ENCODE measurements at places on chromosomes 5 and 9.

DNA sequence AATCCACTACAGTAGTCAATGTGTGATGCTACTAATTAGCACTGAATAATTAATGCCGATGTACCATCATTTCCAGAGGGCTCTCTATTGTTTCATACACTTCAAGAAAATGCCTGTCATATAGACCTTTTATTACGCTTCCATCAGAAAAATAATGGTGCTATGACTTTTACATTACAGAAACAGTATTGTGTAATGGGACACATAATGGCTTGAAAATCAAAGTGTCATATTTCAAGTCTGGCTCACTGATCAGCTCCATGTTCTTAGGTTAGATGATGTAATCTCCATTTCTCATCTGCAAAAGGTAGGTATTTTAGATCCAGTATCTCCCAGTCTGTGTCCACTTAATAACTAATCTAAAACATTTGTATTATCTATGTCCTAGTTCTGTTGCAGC is 990.6 kb upstream of the TYRP1 start:
- DNase-seq, result no peak

DNA sequence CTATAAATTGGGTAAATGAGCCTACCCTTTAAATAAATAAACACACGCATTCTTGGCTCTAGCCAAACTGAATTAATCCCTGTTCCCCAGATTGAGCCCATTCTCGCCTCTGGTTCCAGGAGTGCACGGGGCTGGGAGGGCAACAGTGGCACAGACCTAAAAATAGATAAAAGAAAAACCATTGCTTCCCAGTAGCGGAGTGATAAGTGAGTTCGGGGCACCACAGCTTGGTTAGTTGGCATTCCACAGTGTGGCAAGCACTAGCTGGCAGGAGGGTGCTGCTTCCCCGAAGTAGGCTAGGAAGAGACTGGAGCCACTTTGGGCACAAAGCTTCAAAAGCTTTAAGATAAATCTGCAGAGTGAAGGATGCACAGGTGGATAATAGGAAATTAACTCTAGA is 322.2 kb upstream of the SGCD start:
- DNase-seq, result no peak

DNA sequence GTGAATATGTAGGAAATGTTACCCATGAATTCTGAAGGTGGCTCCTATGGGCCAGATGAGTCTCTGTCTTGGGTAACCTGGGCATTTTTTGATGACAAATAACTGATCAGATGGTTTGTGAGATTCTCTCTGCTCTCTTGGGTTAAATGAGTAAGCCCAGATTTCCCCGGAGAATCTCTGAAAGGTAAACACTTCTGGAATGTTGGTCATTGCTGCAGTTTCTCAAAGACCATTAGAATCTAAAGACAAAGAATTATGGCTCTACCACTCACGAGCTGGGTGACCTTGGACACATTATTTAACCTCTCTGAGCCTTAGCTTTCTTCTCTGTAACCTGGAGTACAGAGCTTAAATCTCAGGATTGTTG is 191.2 kb downstream of the DAB2IP start:
- no peak for DNase-seq

DNA sequence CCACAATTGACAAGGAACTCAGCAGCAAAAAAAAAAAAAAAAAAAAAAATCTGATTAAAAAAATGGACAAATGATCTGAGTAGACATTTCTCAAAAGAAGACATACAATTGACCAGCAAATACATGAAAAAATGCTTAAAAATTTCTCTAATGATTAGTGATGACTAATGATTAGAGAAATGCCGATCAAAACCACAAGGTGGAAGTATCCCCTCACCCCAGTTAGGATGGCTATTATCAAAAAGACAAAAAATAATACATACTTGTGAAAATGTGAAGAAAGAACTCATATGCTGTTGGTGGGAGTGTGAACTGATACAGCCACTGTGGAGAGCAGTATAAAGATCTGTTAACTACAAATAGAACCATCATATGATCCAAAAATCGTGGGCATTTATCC is 245.3 kb downstream of the OSTF1 start:
- no peak for DNase-seq

GRCh38 chr9:106927916-106928315 is 65.0 kb downstream of the ZNF462 start:
- no peak for DNase-seq

- DNase-seq, result no peak
These were observed 126.7 kb downstream of the DCP2 start for GRCh38 chr5:113103330-113103729.

DNA sequence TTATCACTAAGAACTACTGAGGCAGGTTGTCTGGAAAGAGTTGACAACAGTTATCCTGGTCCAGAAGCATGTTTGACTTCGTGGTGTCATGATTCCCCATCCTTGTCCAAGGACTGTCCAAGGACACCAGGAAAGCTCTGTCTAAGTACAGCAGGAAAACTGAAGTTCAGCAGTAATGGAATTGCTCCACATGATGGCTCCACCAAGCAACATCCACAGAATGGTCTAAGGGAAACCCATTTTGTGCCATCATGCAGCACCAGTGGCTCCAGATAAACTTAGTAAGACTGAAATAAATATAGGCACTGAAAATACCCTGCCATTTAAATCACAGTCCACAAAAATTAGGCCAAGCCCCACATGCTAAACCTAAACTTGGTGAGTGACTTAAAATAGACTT is 192.8 kb downstream of the CDH18 start:
- no peak for DNase-seq

DNA sequence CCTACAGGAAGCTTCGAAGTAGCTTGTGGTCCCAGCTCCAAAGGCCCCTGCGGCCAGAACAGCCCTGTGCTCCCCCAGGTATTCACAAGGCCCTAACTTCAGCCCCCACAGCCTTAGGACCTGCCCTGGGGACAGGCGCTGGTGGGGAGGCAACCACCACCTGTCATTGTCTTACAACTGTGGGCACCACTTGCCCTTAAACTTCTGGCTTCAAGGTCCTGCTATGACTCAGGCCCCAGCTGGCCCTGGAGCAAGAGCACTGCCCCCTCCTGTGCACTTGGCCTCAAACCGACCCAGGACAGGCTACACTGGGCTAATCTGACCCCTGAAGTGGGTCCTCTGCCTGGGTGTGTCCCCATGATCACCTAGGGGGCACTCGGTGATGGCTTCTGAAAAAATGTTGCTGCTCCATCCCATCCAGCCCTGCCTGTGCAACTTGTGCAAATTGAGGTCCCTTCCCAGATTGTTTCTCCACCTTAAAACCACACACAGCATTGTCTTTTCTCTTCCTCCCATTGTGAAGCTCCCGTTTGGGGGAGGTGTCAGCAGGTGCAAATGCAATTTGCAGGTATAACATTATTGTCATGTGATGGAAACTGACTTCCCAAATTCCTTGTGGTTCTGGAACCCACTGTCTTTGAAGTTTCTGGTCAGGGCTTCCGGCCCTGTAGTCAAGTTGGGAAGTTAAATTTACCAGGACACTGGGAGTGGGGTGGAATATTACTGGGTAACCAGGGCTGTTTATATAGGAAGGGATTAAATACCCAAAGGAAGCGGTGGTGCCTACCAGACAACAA is 1.1 kb upstream of the PROB1 start:
- no peak for DNase-seq

DNA sequence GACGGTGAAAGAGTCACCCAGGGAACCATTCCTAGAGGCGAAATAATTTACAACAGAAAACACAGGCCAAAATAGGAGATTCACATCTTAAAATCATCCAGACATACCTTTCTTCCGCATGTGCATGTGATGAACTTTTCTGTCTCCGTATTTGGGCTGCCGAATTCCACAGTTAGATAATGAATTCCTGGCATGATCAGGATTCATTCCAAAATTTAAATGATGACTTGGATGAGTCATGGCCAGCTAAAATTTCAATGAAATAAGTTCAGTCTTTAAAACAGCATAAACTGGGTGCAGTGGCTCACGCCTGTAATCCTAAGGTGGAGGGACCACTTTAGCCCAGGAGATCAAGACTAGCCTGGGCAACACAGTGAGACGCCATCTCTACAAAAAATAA is 82.7 kb downstream of the DROSHA start:
- no peak for DNase-seq

Data from effector memory CD4-positive, alpha-beta T cell (primary cell).